ENCODE measurements at places on chromosomes 13 and 19. TPM values are rescaled to one million over a fixed set of nuclear protein-coding genes. Genes with fewer than 3 reads are reported as not detected.

DNA sequence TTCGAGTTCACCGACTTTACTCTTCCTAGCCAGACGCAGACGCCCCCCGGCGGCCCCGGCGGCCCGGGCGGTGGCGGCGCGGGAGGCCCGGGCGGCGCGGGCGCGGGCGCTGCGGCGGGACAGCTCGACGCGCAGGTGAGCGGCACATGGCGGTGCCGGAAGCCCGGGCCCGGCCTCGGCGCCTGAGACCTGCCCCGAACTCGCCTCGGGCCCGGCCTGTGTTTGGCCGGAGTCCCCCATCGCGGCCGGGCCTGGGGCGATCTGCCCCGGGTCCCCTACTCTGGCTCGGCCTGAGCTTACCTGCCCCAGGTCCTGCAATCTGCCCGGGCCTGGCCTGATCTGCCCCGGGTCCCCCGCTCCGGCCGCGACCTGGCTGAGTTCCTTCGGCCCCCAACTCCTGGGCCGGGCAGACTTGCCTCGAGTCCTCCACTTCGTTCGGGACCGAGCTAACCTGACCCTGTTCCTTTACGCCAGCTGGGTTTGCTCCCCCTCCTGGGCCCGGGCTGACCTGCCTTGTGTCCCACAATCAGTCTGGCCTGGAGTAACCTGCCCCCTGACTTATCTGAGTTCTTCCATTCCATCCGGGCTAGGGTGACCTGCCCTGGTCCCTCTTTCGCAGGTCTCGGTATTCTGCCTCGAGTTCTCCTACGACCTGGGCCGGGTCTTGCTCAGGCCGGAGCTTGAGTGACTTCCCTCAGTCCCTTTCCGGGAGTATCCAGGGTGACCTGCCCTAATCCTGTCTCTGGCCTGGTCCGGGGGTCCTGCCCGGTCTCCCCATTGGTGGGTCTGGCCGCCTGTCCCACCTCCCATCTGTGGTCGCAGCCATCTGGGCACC lies 764 bp downstream of the UPF1 start:
- DNase-seq = no peak

DNA sequence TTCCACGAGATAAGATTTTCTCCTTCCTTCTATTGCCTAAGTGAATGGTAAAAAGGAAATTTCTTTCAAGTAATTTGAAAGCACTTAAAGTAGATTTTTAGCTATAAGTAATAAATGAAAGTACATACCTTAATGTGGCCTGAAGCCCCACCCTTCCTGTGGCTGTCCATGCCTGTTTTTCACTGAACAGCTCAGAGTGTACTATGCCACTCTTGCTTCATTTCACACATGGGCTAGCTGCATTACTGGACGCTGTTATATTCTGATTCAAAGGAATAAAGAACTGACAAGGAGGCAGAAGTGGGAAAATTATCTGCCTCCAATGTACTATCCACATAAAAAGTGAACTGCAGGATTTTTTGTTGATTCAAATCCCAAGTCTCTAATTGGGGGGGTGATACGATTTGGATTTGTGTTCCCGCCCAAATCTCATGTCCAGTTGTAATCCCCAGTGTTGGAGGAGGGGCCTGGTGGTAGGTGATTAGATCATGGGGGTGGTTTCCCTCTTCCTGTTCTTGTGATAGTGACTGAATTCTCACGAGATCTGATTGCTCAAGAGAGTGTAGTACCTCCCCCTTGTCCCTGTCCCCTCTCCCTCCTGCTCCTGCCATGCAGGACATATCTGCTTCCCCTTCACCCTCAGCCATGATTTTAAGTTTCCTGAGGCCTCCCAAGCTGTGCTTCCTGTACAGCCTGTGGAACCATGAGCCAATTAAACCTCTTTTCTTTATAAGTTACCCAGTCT lies 154.7 kb upstream of the SGCG start:
- DNase-seq = no peak

GRCh38 chr13:98848746-98849145 lies 96.3 kb upstream of the SLC15A1 start:
- no peak for DNase-seq

GRCh38 chr13:42631181-42631580 lies 57.2 kb downstream of the TNFSF11 start:
- no peak for DNase-seq

DNA sequence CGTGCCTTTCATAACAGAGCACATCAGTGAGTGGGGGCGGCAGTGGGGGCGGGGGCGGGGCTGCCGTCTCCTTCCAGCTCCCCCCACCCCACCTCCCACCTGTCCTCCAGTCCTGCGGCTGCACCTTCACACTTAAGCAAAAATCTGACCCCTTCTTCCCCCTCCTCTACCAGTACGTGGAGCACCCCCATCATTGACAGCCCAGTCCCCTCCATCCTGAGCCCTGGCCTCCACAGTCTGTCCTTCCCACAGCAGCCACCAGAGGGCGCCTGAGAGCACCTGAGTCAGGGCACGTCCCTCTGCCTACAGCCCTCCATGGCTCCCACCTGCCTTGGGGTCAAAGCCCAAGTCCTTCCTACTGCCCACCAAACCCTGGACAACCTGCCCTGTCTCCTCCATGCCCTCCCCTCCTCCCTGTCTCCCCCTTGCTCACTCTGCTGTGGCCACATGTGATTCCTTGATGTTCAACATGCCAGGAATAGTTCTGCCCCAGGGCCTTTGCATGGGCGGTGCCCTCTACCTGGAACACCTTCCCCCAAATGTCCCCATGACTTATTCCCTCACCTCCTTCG lies 4.0 kb downstream of the EBI3 start:
- no peak for DNase-seq

- DNase-seq = no peak
Observed at GRCh38 chr13:41974262-41974900, 13.5 kb upstream of the VWA8 start.

DNA sequence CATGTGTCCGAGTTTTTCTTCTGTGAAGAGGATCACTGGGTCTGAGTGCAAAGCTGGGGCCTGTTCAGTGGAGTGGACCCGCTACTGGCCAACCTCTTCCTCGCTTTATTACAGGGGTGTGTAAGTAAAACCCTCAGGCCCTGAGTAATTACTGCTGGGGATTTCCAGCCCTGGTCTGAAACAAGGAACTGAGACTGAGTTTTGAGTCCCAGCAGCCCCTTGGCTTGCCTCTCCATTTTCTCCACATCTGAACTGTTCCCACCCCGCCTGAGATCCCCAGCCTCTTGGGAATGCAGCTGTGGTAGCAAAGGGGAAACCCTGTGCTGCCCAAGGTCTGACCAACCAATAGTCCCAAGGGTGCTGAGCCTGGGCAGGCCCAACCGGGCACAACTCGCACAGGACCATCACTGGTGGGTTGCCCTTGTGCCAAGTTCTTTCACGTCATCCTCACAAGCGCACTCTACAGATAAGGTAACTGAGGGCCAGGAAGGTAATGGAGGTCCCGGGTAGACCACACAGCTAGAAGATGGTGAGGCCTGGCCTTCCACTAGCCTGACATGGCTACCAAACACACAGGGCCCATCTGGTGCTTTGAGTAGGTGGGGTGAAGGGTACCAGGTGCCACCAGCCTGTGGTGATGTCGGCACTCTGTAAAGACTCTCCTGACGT lies 13.7 kb upstream of the SLC35E1 start:
- DNase-seq = no peak

- DNase-seq = no peak
Observed at GRCh38 chr13:40624383-40624782, 42.1 kb downstream of the FOXO1 start.

Gene ZNF562
- polyA plus RNA-seq = 25.7 TPM

DNA sequence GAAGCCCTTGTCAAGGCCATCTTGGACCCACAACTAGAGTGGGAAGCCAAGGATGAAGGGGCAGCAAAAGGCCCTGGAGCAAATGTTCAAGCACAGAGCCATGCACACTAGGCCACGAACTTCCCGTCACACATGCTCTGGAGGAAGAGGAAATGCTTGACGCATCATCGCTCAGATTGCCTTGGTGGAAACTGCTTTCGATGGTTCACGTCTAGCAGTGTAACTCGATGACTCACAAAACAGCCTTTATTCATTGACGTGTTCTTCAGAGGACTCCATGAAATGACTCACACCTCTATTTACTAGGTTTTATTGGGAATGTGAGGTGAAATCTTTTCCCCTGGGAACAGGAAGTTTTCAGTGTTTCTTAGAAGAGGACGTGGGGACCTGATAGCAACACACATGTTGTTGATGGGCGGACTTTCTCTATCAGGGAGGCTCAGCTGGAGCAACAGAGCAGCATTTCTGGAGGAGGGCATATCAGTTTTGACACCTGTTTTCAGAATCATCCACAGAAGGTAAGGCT lies 79.8 kb upstream of the FLT1 start:
- DNase-seq = no peak

DNA sequence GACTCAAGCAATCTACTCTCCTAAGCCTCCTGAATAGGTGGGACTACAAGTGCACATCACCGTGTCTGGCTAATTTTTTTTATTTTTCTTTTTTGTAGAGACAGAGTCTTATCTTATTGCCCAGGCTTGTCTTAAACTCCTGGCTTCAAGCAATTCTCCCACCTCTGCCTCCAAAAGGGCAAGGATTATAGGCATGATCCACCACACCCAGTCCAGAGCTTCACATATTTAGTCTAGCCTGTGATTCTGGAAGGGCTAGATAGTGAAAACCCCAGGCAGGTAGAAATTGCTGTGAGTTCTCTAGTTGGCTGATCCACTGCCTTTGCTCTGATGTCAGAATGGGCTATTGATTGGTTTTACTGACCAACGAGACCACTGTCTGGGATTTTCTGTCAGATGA lies 854.6 kb upstream of the MIR17HG start:
- DNase-seq = no peak

Gene ZNF99
- 0.45 TPM for polyA plus RNA-seq

Gene ZNF525
- polyA plus RNA-seq = 15.4 TPM

GRCh38 chr19:47405854-47406417 lies 13.4 kb downstream of the MEIS3 start:
- DNase-seq = no peak

Gene ZNF317
- 36.1 TPM for polyA plus RNA-seq

GRCh38 chr19:55585658-55586339 lies 5.2 kb upstream of the ZNF579 start:
- DNase-seq = peak; percentile 83

DNA sequence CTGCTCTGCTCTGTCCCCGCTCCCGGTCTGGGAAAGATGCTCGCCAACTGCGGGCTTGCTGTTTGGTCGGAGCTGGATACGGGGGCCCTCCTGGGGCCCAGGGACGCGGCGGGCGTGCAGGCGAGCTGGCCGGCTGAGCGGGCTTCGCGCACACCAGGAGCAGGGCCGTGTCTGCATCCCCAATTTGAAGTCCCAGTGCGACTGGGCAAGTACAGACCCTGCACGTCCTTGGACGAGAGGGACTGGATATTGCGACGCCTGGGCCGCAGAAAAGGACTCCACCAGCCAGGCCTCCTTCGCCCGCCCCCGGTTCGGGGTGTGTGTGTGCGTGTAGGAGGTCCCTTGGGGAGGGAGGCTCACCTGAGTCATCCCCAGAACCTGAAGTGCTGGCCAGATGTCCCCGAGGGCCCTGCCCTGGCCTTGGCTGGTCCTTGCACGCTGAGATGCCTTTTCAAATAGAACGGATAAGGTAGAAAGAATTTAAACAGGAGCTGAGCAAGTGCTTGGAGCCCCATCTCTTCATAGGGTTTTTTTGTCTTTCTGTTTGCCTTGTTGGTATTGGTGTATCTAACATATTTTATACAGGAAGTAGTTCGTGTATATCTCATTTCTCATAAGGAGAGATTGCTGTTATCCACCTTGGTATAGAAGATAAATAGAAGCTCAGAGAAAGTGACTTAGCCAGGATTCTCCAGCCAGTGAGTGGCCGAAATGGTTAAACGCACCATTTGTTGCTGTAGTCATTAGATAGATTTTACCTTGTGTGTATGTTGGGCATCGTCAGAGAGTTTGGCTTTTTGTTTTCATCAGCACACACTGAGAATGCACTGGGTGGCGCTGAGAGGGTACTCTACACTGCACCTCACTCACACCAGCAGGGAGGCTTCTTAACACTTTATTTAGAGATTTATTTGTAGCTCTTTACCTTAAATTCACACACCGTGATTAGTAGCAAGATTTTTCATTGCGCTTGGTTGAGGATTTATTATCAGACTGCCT lies 1.1 kb downstream of the NAXD start:
- DNase-seq = no peak

GRCh38 chr19:48271531-48272151 lies 1.8 kb downstream of the ZNF114 start:
- DNase-seq = peak; percentile 61

Gene BEST2
- 0.09 TPM for polyA plus RNA-seq

DNA sequence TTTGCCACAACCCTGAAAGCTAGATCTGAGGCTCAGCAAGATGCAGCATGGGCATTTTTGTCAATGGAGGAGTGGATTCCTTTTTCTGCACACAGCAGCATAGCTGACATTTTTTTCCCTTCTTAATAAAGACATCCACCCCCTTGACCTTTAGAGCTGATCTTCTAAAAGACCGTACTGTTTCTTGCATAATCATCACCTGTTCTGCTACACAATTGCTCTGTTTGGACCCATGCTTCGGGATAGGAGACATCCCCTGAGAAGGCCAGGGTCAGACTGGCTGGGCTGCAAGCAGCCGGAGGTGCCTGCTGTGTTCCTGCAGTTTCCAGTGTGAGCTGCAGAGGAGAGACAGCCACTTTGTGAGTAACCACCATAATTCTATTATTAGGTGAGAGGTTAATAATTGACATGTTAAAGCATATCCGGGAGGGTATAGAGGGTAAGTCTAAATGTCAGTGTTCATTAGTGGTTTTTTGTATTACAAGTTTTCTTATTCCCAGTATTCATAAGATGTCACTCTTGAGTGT lies 108.5 kb upstream of the C1QTNF9B start:
- DNase-seq = peak; percentile 11

Gene SIGLEC12
- 0.11 TPM for polyA plus RNA-seq

Gene KIR3DL2
- not detected for polyA plus RNA-seq

Gene ACER1
- not detected for polyA plus RNA-seq

Gene PODNL1
- polyA plus RNA-seq = 1.2 TPM

Gene KASH5
- 0.57 TPM for polyA plus RNA-seq

DNA sequence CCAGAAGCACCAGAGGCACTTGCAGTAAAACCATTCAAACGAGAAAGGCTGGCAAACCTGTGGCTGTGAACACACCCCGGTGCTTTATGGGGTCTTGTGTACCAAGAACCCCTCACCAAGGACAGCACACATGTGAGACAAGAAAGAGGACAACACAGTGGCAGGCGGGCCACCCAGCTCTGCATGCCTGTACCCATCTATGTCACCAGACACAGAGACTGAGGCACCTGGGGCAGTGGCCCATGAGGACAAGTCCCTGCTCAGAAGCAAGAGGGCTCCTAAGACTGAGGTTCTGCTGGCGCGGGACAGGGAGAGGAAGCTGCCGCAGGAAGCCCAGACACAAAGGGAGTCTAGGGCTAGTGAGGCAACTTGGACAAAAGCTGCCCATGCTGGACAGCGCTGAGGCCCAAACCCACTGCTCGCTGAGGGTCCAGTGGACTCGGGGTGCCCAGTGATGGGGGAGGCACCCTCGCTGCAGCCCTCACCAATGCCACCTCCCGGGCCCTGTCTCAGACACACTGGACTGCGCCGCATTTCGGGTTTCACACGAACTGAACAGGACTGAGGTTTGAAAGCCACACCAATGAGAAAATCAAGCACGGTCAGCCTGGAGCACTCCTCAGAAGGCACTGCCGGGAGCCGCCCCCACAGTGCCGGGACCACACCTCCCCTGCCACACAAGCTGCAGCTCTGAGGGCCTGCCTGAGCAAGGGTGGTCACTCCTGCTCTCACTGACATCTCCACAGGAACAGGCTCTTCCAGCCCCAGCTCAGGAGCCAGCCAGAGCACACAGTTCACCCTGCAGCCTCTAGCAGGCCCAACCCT lies 232.7 kb downstream of the TUBA3C start:
- no peak for DNase-seq

Gene SLC10A2
- polyA plus RNA-seq = 2.8 TPM

GRCh38 chr13:31793246-31793645 lies 53.9 kb downstream of the RXFP2 start:
- no peak for DNase-seq

- DNase-seq = no peak
Observed at GRCh38 chr19:2627855-2628254, 74.6 kb downstream of the GNG7 start.

Gene ZNF723
- 0.09 TPM for polyA plus RNA-seq

Gene KLC3
- polyA plus RNA-seq = 2.0 TPM
